ENCODE measurements at places on chromosomes 1 and 21.

DNA sequence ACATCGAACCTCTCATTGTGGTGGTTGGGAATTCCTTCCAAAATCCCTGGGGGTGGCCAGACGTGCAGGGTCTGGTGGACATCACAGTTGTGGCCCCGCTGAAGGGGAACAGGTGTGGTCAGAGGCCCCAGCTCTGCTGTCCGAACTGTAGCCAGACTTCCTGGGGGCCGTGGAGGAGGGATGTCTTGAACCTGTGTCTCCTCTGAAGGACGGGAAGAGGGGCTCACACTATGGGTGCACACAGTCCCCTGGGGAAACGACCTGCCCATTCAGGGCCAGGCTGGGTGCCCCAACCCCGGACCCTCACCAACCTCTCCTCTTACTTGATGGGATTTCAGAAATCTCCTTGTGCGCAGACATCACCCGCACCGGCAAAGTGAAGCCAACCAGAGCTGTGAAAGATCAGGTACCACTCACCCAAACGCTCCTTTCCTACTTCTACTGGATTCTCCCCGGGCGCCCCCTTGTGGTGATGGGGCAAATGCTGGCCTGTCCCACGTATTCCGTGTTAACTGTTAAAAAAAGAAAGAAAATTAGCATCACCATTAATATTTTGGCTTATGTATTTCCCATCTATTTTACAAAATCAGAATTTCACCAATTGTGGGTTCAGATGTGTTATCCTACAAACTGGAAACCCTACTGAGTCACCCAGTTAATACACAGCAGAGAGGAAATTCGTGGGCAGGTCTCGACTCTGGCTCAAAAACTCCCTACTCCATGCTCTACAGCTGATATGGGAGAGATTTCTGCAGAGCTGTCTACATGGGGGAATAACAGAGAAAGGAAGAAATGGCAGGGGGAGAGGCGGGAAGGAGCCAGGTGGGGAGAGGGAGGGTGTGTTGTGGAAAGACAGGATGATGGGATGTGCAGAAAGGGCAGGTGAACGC lies 28.1 kb downstream of the PADI4 start:
- no peaks in the 10 kb centered on the region for H3K36me3 ChIP-seq
- DNase-seq = peak; percentile 61
- H3K4me3 ChIP-seq = no peak overlapping the region
- no peak overlapping the region for H3K27ac ChIP-seq
- peaks cover 19% of the 10 kb centered on the region for H3K27me3 ChIP-seq

DNA sequence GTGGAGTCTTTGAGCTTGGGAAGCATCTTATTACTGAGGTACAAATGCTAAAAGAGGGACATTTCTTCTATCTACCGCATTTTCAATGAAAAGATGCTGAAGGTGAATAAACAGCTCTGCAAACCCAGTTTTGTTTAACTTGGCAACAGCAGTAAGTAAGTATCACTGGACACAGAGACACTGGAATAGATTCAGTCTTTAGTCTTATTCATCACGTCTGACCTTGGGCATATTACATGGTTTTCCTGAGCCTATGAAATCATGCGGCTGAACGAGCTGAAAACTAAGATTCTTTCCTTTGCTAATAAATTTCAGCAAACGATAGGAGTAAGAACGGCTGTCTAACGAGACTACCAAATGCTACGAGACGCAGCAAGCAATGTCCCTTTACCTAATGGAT lies 207.4 kb downstream of the GABPA start:
- peaks cover 4% of the 10 kb centered on the region for H3K36me3 ChIP-seq
- H3K4me1 ChIP-seq = peaks cover 3% of the 10 kb centered on the region
- H3K4me3 ChIP-seq = no peak overlapping the region
- H3K27me3 ChIP-seq = no peaks in the 10 kb centered on the region
- no peak for DNase-seq

DNA sequence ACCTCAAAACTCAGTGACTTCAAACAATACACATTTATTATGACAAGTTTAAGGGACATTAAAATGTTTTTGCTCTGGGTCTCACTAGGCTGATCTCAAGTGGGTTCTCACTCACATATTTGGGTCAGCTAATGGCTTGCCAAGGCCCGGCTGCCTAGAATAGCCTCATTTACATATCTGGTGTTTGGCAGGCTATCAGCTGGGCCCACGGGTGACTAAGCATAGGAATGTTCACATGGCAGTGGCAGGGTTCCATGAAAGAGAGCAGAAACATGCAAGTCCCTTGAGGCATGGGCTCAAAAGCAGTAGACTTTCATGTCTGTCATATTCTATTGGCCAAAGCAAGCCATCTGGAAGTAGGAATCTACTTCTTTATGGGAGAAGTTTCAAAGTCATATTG lies 492.6 kb downstream of the KCNT2 start:
- H3K36me3 ChIP-seq = no peaks in the 10 kb centered on the region
- H3K4me3 ChIP-seq = no peak overlapping the region
- H3K27ac ChIP-seq = no peak overlapping the region
- DNase-seq = no peak
- H3K4me1 ChIP-seq = no peaks in the 10 kb centered on the region

DNA sequence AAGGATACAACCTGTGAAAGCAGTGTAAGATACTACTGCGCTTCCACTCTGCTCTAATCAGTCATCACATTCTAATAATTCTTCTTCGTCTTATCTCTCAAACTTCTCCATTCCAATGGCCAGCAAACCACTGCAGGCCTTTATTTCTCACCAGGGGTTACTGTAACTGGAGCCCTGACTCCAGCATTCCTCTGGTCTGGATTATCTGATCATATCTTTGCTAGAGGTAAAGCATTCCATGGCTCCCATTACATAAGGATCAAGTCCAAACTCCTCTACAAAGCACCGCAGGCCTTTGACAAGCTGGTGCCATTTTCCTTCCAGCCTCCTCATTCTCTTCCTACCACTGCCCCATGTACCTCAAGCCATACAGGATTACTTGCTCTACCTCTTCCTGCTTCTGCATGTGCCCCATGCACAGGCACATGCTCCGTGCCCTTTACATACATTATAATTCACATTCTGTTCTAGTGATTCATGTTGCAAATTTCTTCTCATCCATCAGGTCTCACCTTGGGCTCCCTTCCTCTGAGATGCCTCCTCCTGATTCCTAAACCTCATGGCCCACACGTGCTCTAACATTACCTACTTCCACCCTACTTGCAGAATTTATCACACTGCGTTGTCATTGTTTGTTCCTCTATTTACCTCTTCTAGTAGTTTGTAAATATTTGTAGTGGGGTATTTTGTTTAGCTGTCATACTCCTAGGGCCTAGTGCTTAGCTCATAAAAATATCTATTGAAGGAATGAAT lies 9.3 kb upstream of the SERBP1 start:
- no peak overlapping the region for H3K4me3 ChIP-seq
- no peaks in the 10 kb centered on the region for H3K36me3 ChIP-seq
- DNase-seq = no peak
- peaks cover 4% of the 10 kb centered on the region for H3K4me1 ChIP-seq

DNA sequence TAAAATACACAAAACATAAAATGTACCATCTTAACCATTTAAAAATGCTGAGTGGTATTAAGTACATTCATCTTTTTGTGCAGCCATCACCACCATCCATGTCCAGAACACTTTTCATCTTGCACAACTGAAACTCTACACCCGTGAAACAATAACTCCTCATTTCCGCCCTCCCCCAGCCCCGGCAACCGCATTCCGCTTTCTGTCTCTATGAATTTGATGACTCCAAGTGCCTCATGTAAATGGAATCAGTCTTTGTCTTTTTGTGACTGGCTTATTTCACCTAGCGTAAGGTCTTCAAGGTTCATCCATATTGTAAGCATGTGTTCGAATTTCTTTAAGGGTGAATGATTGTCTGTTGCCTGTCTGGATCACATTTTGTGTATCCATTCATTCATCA lies 37.2 kb downstream of the SCCPDH start:
- H3K4me1 ChIP-seq = peaks cover 8% of the 10 kb centered on the region
- H3K4me3 ChIP-seq = no peak overlapping the region
- peaks cover 22% of the 10 kb centered on the region for H3K36me3 ChIP-seq
- no peak overlapping the region for H3K27ac ChIP-seq
- no peak for DNase-seq

GRCh38 chr1:59505596-59506028 lies 208.7 kb downstream of the FGGY start:
- H3K4me1 ChIP-seq = peaks cover 14% of the 10 kb centered on the region
- DNase-seq = no peak
- H3K36me3 ChIP-seq = peaks cover 2% of the 10 kb centered on the region
- no peak overlapping the region for H3K27ac ChIP-seq

- DNase-seq = no peak
Observed at GRCh38 chr1:156502894-156503697, 2.5 kb upstream of the MEF2D start.

GRCh38 chr1:84410328-84411095 lies 12.2 kb downstream of the DNASE2B start:
- no peak for DNase-seq
- H3K27me3 ChIP-seq = no peaks in the 10 kb centered on the region
- H3K36me3 ChIP-seq = no peaks in the 10 kb centered on the region
- no peaks in the 10 kb centered on the region for H3K4me1 ChIP-seq

GRCh38 chr1:19341201-19342061 lies 29.3 kb downstream of the SLC66A1 start:
- peak overlapping the region; percentile 35 for H3K27ac ChIP-seq
- H3K27me3 ChIP-seq = no peaks in the 10 kb centered on the region
- no peak overlapping the region for H3K4me3 ChIP-seq
- DNase-seq = peak; percentile 64
- peaks cover 75% of the 10 kb centered on the region for H3K36me3 ChIP-seq

GRCh38 chr1:30965924-30966599 lies 57.5 kb upstream of the SDC3 start:
- no peaks in the 10 kb centered on the region for H3K27me3 ChIP-seq
- H3K4me1 ChIP-seq = peaks cover 23% of the 10 kb centered on the region
- H3K4me3 ChIP-seq = no peak overlapping the region
- H3K36me3 ChIP-seq = peaks cover 89% of the 10 kb centered on the region
- no peak for DNase-seq

DNA sequence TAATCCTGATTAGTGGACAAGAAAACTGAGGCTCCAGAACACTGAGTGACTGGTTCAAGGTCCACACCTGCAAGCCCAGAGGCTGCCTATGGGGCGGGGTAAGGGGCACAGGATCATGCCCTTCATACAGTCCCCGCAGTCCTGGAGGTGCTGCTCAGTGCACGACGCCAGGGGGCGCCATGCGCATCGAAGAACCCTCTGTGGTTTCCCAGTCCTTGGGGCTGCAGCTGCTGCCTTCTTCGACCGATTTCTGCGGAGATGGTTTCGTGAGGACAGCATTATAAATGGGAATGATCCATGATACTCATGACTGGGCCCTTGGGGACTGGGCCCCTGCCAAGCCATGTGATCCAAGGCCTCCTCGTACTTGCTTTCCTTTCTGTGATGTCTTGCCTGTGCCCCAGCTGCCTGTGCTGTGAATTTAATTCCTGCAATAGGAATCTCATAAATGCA lies 37.1 kb upstream of the ARHGEF10L start:
- peak; percentile 50 for DNase-seq
- H3K4me1 ChIP-seq = no peaks in the 10 kb centered on the region
- no peak overlapping the region for H3K4me3 ChIP-seq

GRCh38 chr1:31043631-31044030 lies 21.9 kb downstream of the PUM1 start:
- peak overlapping the region; percentile 1 for H3K27ac ChIP-seq
- H3K4me3 ChIP-seq = no peak overlapping the region
- no peaks in the 10 kb centered on the region for H3K27me3 ChIP-seq
- H3K4me1 ChIP-seq = peaks cover 51% of the 10 kb centered on the region
- DNase-seq = no peak

DNA sequence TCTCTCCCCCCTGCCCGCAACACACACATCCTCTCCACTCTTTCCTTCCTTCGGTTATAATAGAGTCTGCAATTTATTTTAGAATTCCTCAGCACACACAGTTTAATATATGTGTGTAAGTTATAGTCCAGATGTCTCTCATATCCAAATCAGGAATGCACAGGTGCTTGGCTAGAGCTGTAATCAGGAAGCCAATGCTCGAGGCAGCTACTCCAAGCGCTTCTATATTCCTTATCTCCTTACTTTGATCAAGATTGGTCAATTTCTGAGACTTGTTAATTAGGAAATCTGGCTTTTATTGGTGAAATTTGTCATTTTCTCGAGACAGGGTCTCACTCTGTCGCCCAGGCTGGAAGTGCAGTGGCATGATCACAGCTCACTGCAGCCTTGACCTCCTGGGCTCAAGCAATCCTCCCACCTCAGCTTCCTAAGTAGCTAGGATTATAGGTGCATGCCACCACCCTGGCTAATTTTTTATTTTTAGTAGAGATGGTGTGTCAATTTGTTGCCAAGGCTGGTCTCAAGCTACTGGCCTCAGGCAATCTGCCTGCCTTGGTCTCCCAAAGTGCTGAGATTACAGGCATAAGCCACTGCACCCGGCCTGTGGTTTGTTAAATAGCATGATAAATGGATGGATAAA lies 27.7 kb downstream of the RPL5 start:
- peaks cover 24% of the 10 kb centered on the region for H3K36me3 ChIP-seq
- peaks cover 11% of the 10 kb centered on the region for H3K4me1 ChIP-seq
- H3K27me3 ChIP-seq = no peaks in the 10 kb centered on the region
- no peak for DNase-seq

- H3K4me1 ChIP-seq = peaks cover 45% of the 10 kb centered on the region
- no peaks in the 10 kb centered on the region for H3K27me3 ChIP-seq
- DNase-seq = no peak
- H3K36me3 ChIP-seq = peaks cover 22% of the 10 kb centered on the region
- H3K4me3 ChIP-seq = no peak overlapping the region
Observed at GRCh38 chr1:248793592-248793991, 32.1 kb downstream of the SH3BP5L start.

GRCh38 chr1:95028954-95029353 lies 43.8 kb downstream of the ALG14 start:
- no peak overlapping the region for H3K4me3 ChIP-seq
- no peaks in the 10 kb centered on the region for H3K4me1 ChIP-seq
- DNase-seq = no peak
- peaks cover 29% of the 10 kb centered on the region for H3K36me3 ChIP-seq

DNA sequence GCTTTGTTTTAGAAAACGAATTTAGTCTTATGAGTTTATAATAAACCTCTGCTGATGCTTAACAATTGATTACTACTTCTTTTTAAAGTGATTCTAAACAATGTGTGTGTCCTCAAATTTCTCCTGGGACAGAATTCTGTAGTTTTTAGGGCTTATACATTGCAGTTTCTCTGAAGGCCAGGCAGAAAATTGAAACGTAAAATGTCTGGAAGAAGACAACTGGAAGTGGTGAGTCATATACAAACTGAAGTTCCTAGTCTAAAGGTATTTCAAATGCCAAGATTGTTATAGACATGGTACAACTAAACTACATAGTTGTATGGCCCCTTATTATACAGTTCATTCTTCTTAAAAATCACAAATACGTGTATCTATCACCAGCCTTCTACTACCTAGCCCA lies 30.5 kb upstream of the RC3H1 start:
- DNase-seq = no peak
- no peak overlapping the region for H3K27ac ChIP-seq
- no peaks in the 10 kb centered on the region for H3K4me1 ChIP-seq
- peaks cover 4% of the 10 kb centered on the region for H3K27me3 ChIP-seq
- H3K36me3 ChIP-seq = no peaks in the 10 kb centered on the region

GRCh38 chr1:155178441-155179111 lies 4.9 kb downstream of the TRIM46 start:
- H3K27me3 ChIP-seq = no peaks in the 10 kb centered on the region
- H3K36me3 ChIP-seq = no peaks in the 10 kb centered on the region
- H3K27ac ChIP-seq = no peak overlapping the region

GRCh38 chr1:213953806-213954205 lies 34.0 kb upstream of the PROX1 start:
- no peaks in the 10 kb centered on the region for H3K4me1 ChIP-seq
- no peaks in the 10 kb centered on the region for H3K27me3 ChIP-seq
- no peak overlapping the region for H3K4me3 ChIP-seq
- H3K27ac ChIP-seq = no peak overlapping the region
